Activated CD8-positive, alpha-beta memory T cell treated with anti-CD3 and anti-CD28 coated beads, Interleukin-2, amount 10 ng/mL, durations not matched to agents 7 days and 5 days (primary cell): ENCODE measurements at places on chromosomes 16 and 17. TPM values are rescaled to one million over a fixed set of nuclear protein-coding genes. Genes with fewer than 3 reads are reported as not detected.

- peaks cover 39% of the 10 kb centered on the region for H3K36me3 ChIP-seq
- no peak overlapping the region for H3K27ac ChIP-seq
- no peak for DNase-seq
Observed at GRCh38 chr16:74477226-74477625, 55.9 kb upstream of the CLEC18B start.

DNA sequence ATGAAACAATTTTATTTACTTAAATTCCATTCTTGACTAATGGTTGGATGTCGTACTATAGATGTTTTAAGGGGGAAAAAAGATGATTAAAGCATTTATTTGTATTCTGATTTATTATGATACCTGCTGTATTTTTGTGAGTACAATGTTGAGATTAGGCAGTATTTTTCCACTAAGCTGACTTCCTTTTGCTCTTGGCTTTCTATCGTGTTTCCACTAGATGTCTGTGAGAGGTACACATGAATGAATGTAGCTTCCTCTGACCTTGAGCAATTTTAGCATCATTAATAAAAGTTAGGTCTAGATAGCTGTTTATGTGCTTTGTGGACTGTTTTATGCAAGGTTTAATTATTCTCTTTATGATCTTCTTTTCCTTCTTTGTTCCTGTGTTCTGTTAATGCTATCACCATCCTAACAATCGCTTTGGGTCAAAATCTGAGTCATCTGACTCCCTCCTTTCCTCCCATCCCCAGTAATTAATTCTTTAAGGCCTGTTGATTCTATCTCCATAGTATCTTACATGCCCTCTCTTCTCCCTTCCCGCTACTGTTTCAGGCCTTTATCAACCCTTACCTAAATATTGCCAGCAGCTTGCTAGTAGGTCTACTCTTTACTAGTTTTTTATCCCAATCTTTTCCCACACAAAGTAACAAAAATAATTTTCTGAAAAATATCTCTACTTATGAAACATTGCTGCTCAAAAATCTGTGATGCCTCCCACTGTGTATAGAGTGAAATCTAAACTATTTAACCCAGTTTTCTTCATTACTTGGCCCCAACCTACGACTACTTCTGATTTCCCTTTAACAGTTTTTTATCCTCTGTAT is 76.0 kb downstream of the VMP1 start:
- peaks cover 68% of the 10 kb centered on the region for H3K4me1 ChIP-seq
- DNase-seq = no peak
- H3K27me3 ChIP-seq = no peaks in the 10 kb centered on the region
- peak overlapping the region; percentile 71 for H3K4me3 ChIP-seq

DNA sequence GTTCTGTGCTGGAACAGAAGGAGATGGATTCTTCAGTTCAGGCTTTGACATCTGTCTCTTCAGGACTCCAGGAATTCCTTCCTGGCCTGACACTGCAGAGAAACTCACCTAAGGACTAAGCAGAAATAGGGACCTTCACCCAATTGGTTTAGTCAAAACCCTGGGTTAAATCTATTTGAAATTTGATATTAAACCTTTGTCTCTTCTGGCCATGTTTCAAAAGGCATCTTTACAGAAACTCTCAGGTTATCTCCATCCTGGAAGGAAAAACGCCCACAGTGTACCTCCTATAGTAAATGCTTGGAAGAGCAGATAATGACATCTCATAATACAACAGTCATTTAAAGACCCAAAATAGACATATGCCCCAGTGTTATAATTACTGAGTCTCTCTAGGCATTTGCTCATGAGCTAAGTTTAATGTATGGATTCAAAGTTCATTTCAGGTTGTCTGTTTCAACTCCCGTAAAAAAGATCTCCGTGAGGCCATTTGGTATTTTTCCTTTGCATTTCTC is 5.6 kb upstream of the HOXB4 start:
- H3K27ac ChIP-seq = no peak overlapping the region
- H3K4me3 ChIP-seq = peak overlapping the region; percentile 24
- DNase-seq = no peak
- peaks cover 4% of the 10 kb centered on the region for H3K36me3 ChIP-seq

DNA sequence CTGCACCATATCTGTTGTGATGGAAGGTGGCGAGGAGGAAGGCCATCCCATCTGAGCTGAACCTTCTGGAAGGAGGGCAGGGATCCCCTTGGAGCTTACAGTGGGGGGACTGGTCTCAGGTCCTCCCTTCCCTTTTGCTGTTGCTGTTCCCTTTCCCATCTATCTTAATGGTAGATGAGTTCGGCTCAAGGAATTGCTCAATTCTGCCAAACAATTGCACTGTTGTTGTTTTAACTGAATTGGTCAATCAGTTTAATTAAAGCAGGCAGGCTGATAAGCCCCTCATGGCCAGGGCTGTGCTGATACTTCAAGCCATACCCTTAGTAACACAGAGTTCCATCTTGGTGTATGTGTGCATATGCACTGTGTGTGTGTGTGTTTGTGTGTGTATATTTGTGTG is 220.4 kb upstream of the FOXF1 start:
- DNase-seq = no peak
- no peak overlapping the region for H3K27ac ChIP-seq
- H3K36me3 ChIP-seq = no peaks in the 10 kb centered on the region
- H3K4me3 ChIP-seq = no peak overlapping the region

- H3K27me3 ChIP-seq = no peaks in the 10 kb centered on the region
- peak; percentile 69 for DNase-seq
- H3K27ac ChIP-seq = peak overlapping the region; percentile 6
- peaks cover 9% of the 10 kb centered on the region for H3K4me1 ChIP-seq
Observed at GRCh38 chr17:46044286-46044928, 45.4 kb downstream of the STH start.

- H3K4me1 ChIP-seq = no peaks in the 10 kb centered on the region
- no peak for DNase-seq
- no peaks in the 10 kb centered on the region for H3K36me3 ChIP-seq
- no peak overlapping the region for H3K4me3 ChIP-seq
Observed at GRCh38 chr16:51900221-51900780, 646.6 kb downstream of the TOX3 start.

GRCh38 chr17:79667121-79667715 is 56.4 kb upstream of the RBFOX3 start:
- no peak overlapping the region for H3K4me3 ChIP-seq
- H3K36me3 ChIP-seq = no peaks in the 10 kb centered on the region
- H3K27ac ChIP-seq = no peak overlapping the region
- DNase-seq = no peak
- peaks cover 24% of the 10 kb centered on the region for H3K27me3 ChIP-seq
- no peaks in the 10 kb centered on the region for H3K4me1 ChIP-seq

GRCh38 chr17:61410141-61411010 is 10.7 kb downstream of the TBX2 start:
- peak overlapping the region; percentile 55 for H3K4me3 ChIP-seq
- peak; percentile 78 for DNase-seq
- peaks cover 2% of the 10 kb centered on the region for H3K36me3 ChIP-seq
- H3K27me3 ChIP-seq = peaks cover 51% of the 10 kb centered on the region
- H3K27ac ChIP-seq = no peak overlapping the region

DNA sequence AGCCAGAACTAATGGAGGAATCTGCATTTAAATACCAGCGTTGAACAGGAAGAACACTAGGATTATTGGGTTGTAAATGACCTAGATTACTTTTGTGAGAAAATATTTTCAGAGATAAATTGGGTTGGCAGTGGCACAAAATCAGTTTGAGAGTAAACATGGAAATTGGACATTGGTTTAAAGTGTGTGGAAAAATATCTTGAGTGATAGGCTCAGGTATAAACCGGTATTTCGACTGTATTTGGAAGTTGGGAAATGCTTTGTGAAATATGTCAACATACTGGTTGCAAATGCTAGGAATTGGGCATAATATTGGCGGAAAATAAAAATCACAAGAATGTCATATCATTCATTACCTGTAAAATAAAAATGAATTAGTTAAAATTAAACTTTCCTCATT is 15.1 kb downstream of the PRKAR1A start:
- H3K36me3 ChIP-seq = peaks cover 65% of the 10 kb centered on the region
- no peaks in the 10 kb centered on the region for H3K27me3 ChIP-seq
- H3K27ac ChIP-seq = no peak overlapping the region
- peaks cover 5% of the 10 kb centered on the region for H3K4me1 ChIP-seq
- no peak for DNase-seq
- no peak overlapping the region for H3K4me3 ChIP-seq

- no peaks in the 10 kb centered on the region for H3K36me3 ChIP-seq
- H3K27ac ChIP-seq = no peak overlapping the region
- DNase-seq = no peak
- H3K4me3 ChIP-seq = no peak overlapping the region
- no peaks in the 10 kb centered on the region for H3K4me1 ChIP-seq
Observed at GRCh38 chr16:71590584-71590983, 13.7 kb upstream of the TAT start.

DNA sequence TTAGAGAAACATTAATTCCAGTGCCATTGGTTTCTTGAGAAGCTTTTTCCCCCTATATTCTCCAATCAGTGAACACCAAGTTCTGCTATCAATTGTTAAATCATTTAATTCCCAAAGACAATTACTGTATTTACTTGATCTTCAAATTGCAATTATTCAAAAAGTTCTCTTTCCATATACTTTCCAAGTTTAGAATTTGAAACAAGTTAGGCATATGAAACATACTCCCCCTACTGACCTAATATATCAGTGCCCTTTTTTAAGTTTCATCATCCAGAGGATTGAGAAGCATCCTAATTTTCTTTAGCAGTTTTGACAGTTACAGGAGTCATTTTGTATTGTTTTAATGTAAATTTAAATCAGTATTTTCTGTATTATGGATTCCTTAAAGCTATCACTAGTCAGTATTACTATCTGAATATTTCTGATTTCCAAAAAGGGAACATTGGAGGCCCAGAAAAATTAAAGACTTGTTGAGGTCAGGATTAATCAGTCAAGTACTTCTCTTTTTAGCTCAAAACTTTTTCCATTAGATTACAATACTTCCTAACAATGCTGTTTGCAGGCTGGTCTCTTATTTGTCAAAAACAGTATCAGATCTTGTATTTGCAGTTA is 16.3 kb downstream of the MEIOC start:
- peaks cover 4% of the 10 kb centered on the region for H3K27me3 ChIP-seq
- no peak for DNase-seq
- H3K4me3 ChIP-seq = no peak overlapping the region

DNA sequence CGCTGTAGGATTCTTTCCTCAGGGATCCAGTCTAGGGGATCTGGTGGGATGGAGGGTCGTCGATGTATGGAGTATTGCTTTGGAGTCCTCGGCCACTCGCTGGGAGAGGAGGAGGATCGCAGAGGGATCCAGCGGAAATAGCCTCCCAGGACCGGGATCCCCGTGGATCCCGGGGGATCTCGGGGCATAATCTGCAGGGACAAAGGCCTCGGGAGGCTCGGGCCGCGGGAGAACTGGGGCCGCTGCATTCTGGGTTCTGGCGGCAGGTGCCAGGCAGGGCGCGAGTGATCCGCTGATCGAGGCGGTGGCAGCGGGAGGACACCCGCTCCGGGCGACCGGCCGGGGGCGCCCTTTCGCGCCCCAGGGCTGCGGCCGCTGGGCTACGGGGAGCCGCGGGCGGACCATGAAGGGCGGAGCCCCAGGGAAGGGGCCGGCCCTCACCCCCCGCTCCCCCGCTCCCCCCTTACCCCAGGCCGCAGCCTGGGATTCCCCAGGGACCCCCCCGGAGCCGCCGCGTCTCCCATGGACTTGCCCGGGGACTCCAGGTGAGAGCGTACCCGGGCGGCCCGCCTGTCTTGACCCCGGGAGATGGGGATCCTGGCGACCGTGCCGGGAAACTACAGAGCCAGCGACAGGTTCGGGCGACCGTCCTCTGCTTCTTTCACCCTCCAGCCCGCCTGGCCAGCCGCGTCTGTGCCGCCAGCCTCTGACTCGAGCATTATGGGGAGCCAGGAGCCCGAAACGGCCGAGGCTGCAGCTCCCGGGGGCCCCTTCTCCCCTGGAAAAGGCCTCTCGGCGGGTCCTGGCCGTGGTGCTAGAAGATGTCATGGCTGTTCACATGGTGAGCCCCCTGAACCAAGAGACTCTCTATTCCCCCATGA is 604 bp downstream of the PRR14 start:
- peak; percentile 89 for DNase-seq
- H3K36me3 ChIP-seq = peaks cover 32% of the 10 kb centered on the region
- H3K4me1 ChIP-seq = peaks cover 38% of the 10 kb centered on the region
- peak overlapping the region; percentile 97 for H3K27ac ChIP-seq
- H3K4me3 ChIP-seq = peak overlapping the region; percentile 96
- no peaks in the 10 kb centered on the region for H3K27me3 ChIP-seq

The KCNH6 gene
- total RNA-seq = not detected

The MRPS34 gene
- 154 TPM for total RNA-seq
